ENCODE measurements at places on chromosomes 16 and 17. TPM values are rescaled to one million over a fixed set of nuclear protein-coding genes. Genes with fewer than 3 reads are reported as not detected.

LYRM9 gene
- 18.9 TPM for total RNA-seq

DNAAF8 gene
- total RNA-seq = 5.1 TPM

NME1 gene
- total RNA-seq = 74.9 TPM

PRRT2 gene
- 0.82 TPM for total RNA-seq

HS3ST2 gene
- total RNA-seq = not detected

KRTAP2-2 gene
- not detected for total RNA-seq

GINS3 gene
- total RNA-seq = 1.4 TPM

CMTM2 gene
- not detected for total RNA-seq

HS3ST6 gene
- total RNA-seq = 0.12 TPM

GDPD1 gene
- total RNA-seq = 0.12 TPM

TP53TG3C gene
- not detected for total RNA-seq

CDH11 gene
- total RNA-seq = 219 TPM

NUFIP2 gene
- 22.7 TPM for total RNA-seq

CCDC200 gene
- not detected for total RNA-seq

EVPLL gene
- not detected for total RNA-seq

RILP gene
- total RNA-seq = 11.3 TPM

MT1A gene
- 7.5 TPM for total RNA-seq

MTHFSD gene
- total RNA-seq = 16.6 TPM

CHST5 gene
- not detected for total RNA-seq

DNAAF1 gene
- total RNA-seq = not detected

TAF15 gene
- 17.7 TPM for total RNA-seq

GDPD3 gene
- total RNA-seq = 0.47 TPM

VPS35 gene
- total RNA-seq = 86.5 TPM

LLGL1 gene
- total RNA-seq = 46.0 TPM

GALR2 gene
- total RNA-seq = not detected

WFIKKN2 gene
- total RNA-seq = 0.09 TPM

SNAI3 gene
- not detected for total RNA-seq

RNF43 gene
- total RNA-seq = not detected

DHRS7C gene
- not detected for total RNA-seq

TMC6 gene
- total RNA-seq = 4.4 TPM

KRT33A gene
- total RNA-seq = not detected

CDRT15L2 gene
- total RNA-seq = not detected

RNFT1 gene
- 12.1 TPM for total RNA-seq

BAIAP3 gene
- 0.12 TPM for total RNA-seq

HAS3 gene
- 1.2 TPM for total RNA-seq
